ENCODE measurements at places on chromosomes 1 and 21.

- ATAC-seq, result peak; percentile 22
Observed at GRCh38 chr1:184502161-184502560, 115.3 kb downstream of the C1orf21 start.

DNA sequence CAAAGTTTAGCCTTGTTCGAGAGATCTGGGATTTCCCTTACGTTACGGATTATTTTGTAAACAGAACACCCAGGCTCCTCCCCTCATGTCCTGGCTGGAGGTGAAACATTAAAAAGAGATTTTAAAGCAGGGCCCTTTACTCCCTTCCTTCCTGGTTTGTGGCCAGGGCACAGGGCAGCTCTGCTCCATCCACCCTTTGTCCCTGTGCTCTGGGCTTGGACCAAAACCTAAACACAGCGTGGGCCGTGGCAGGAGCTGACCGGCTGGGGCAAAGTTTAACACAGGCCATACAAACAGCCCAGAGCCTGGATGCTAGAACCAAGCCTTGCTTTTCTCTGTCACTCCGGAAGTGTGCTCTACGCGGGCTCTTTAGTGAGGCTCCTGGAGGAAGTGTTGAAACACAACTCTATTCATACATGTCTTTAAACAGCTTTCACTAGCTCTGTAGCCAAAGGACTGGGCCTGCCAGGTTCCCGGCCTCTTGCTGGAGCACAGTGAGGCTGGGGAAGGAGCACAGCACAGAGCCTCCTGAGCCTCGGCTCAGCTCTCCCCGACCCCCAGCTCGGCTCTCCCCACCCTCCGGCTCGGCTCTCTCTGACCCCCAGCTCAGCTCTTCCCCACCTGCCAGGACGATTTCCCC, 84.7 kb downstream of the PDE9A start:
- no peak for ATAC-seq

DNA sequence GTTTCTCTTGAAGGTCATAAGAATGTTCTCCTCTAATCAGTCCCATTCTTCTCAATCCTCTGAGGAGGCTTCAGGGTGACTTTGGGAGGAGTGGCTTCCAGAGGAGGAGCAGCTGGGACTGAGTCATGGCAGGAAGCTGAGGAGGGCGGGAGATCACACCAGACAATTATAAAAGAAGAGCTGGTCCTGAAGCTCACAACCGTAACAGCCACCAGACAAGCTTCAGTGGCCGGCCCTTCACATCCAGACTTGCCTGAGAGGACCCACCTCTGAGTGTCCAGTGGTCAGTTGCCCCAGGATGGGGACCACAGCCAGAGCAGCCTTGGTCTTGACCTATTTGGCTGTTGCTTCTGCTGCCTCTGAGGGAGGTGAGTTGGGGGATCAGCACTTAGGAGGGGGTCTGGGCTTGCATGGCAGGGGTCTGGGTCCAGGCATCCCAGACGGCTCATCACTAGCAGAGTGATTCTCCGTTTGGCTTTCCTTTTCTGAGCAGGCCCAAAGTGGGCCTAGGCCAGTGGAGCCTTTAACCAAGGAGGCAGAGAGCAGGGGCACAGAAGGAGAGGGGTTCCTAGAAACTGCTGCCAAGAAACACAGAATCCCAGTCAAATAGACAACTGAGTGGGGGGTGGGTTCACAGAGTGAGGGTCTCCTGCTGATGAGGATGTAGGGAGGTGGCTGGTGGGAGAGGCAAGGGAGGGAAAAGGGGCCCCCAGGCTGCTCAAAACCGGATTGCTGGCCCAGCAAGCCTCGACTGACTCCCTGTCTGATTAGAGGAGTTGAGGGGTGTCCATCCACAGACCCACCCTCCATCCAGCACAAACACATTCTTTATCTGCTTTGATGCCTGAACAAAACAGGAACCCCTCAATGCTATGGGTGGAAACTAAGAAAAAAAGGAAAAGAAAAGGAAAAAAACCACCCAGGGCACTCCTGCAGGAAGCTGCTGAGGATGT, at the start of gene ECM1:
ECM1 (plus strand) TSS at position 198 of the 953 bp plus-strand sequence; CDS start at position 299, 101 bp downstream.
- ATAC-seq, result peak; percentile 89

DNA sequence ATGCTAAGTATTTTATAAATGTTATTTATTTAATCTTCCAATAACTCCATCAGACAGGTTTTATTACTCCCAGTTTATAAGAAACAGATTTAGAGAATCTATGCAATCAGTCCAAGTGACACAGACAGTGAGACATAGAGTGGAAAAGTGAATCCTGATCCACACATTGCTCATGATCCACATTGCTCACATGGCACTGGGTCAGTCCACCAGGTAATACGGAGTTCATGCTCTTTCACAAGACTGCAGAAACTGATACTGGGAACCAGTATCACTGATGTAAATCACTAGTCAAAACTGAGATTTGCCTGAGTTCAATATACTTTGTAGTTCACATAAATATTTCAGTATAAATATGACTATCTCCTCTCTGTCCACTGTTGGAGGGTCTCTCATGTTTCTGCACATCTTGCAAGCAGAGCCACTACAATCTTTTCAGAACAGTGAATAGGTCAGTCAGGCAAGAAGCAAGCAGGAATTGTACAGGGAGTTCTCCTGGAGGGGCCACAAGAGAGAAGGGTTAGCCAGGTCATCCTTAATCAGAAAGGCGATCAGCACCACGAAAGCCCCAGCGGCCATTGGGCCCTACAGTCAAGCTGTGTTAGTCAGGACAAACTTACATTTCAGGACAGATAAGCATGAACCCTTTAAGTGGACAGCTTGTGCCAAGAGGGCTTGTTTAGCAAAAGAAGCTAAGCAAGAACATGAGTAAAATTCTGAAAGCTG, 275.4 kb upstream of the NR5A2 start:
- ATAC-seq, result no peak

- ATAC-seq, result peak; percentile 2
Observed at GRCh38 chr1:61419657-61420056, 305.3 kb downstream of the TM2D1 start.

DNA sequence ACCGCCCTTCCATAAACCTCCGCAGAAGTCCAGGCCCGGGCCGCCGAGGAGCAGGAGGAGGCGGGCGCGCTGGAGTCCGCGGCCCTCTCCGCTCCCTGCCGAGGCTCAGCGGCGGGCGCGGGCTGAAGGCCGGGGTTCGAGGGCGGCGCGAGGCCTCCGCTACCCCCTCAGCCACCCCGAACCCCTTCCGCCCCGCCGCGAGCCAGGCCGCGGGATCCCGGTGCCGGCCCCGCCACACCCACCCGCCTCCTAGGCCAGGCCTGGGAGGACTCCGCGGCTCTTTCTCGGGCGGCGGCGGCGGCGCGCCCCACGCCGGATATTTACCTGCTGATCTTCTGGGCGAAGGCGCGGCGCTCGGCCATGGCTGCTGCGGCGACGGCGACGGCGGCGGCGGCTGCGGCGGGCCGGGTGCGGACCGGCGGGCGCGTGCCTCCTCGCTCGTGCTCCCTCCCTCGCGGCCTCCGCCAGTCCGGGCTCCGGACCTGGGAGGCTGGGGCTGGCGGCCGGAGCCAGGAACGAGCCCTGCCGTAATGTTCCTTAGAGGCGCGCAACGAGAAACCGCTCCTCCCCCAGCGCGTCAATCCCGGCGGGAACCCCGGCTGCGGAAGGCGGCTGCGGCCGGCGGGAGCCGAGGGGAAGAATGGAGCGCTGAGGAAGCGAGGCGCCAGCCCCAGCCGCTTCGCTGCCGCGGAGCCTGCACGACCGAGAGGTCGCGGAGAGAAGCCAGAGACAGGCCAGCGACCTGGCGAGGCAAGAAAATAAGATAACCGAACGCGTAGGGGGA, at the start of gene DOCK7:
DOCK7 (minus strand) TSS at position 484 of the 784 bp plus-strand sequence; CDS start at position 362, 122 bp downstream.
- peak; percentile 92 for ATAC-seq

DNA sequence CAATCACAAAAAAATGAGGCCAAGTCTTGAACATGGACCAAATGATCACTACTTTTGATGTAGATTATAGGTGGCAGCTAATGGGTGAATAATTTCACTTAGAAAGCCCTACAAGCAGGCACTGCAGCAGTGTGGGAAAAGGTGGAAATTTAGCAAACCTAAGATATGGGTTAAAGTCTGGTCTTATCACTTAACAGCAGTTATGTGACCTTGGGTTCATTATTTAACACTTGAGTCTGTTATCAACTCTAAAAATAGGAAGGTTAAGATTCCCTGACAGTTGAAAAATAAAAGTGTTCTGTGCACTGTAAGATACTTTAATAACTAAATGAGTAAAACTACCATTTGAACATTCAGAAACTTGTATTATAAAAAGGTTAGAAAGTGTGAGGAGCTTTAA, 47.5 kb downstream of the SSX2IP start:
- no peak for ATAC-seq

DNA sequence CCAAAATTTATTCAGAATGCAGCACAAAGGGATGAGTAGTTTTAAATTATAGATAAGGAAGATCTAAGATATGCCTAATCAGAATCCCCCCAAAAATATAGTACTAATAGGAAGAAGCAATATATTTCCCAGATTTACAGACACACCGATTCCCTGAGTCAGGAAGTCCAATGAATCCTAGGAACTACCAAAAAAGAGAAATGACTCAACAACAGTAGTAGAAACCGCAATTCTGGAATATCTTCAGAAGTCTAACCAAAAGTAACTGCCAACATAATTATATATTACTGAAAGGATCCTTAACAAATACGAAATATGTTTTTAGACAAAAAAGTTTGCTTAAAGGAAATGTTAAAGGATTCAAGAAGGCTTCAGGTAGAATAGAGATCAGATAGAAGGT, 10.3 kb downstream of the AHCTF1 start:
- ATAC-seq, result no peak

DNA sequence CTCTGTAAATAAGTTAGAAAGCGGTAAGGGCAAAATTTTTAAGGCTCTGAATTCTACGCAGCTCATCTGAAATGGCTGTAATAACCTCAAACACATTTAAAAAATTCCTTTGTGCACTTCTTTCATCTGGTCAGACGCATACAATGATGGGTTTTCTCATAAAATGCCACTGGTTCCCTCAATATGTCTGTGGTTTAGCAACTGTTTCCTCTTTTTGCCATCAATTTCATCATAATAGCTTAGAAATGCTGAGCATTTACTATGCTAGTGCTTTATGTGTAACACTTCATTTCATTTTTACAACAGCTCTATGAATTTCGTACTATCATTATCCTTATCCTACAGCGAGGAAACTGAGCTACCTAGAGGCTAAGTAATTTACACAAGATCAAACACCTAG, 35.3 kb upstream of the DMRTA2 start:
- no peak for ATAC-seq

- no peak for ATAC-seq
Observed at GRCh38 chr1:116316373-116316772, 56.7 kb upstream of the ATP1A1 start.

DNA sequence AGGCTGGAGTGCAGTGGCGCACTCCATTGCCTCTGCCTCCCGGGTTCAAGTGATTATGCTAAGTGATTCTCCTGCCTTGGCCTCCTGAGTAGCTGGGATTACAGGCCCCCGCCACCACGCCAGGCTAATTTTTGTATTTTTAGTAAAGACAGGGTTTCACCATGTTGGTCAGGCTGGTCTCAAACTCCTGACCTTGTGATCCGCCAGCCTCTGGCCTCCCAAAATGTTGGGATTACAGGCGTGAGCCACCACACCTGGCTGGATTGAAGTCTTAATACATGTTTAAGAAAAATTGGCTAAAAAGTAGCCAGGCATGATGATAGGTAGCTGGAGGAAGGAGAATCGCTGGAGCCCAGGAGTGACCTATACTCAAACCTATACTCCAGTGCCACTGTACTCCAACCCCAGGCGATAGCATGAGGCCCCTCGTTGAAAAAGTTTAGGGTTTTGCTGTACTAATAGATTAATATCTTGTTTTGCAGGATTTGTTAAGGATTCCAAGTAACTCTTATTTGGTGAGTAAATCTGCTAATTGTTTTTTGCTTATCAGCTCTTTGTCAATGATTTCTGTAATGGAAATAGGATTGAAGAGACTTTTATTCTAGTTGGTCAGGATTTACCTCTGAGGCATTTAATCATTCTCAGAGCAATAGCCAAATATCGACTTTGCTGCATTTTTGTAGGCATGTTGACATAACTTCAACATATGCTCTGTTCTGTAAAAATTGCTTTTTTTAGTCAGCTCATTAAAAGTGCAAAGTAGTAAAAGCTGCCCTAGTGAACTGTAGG, 2.0 kb downstream of the RCC1 start:
- ATAC-seq, result no peak

Data from motor neuron (in vitro differentiated cells).